ENCODE measurements at places on chromosomes 1 and 21.

GRCh38 chr1:6730880-6731279, 29.3 kb upstream of the DNAJC11 start:
- no peak for DNase-seq

DNA sequence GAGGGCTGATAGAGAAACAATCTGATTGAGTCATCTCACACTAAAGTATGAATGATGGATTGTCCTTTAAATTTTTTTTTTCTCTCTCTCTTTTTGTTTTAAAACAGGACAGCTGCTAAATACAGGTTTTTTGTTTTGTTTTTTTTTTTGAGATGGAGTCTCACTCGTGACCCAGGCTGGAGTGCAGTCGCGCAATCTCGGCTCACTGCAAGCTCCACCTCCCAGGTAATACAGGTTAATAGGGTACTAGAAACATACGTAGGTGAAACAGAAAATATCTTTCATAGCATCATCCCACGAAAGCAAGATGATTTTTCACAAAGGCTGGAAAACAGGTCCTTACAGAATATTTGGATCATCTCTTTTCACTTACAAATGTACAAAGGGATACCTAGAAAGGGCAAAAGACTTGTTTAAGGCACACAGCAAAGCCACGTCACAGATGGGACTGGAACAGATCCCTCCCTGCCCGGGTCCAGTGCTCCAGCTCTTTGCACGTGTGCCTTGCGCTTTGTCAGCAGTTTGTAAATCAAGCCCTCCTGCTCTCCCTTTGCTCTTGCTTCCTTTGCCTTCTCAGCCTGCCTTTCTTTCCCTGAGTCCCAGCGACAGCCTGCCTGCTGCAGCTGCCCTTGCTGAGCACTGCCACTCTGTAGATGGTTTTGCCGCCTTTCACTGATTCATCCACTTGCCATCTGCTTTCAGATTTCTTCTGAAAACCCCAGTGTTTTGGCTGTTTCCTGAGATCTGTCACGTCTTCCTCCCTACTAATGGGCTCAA, 171.3 kb upstream of the BEND5 start:
- DNase-seq, result no peak

GRCh38 chr1:23083714-23084480, 64.6 kb downstream of the KDM1A start:
- DNase-seq, result no peak

- DNase-seq, result no peak
Measured at GRCh38 chr1:245291351-245291750, 136.6 kb downstream of the KIF26B start.

- DNase-seq, result no peak
Measured at GRCh38 chr1:232578651-232579195, 51.2 kb downstream of the SIPA1L2 start.

DNA sequence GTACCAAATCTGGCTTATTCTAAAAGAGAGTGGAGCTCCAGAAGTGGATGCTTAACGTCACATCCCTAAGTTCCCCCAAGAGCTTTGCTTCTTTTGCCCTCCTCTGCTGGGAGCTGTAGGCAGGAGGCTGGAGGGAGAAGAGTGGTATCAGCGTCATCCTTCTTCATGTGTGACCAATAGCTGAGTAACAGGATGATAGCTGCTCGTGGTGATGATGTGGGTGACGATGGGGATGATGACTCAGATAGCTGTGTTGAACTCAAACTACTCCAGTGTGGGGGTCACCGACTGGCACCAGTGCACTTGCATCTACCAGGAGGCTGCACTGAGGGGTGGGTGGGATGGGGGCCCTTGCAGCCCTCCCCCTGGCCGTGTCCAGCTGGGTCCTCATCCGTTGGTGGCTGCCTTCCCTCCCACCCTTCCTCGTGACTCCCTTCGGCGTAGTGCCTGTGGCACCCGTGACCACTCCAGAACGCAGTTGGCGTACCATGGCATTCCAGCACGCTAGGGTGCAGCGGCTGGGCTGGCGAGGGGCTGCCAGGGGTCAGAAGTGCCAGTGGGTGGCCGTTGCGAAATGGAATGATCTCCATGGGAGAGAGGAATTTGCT, 1.1 kb downstream of the IGFN1 start:
- no peak for DNase-seq

DNA sequence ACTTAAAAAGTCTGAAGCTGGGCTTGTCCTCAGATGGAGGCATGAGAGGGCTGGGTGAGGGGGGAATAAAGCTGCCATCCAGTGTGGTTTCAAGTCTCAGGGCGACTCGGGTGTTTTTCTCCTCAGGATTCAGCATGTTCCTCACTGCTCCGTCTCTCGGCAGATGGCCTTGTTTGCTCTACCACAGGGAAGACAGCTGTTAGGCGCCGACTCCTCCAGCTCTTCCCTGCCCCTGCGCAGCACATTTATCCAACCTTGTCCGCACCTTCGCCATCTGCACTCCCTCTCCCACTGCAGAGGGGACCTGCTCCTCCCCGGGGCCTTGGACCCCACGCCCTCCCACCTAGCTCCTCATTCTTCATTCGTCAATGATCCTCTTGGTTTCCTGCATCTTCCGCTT, 16.6 kb upstream of the S100A11 start:
- no peak for DNase-seq

DNA sequence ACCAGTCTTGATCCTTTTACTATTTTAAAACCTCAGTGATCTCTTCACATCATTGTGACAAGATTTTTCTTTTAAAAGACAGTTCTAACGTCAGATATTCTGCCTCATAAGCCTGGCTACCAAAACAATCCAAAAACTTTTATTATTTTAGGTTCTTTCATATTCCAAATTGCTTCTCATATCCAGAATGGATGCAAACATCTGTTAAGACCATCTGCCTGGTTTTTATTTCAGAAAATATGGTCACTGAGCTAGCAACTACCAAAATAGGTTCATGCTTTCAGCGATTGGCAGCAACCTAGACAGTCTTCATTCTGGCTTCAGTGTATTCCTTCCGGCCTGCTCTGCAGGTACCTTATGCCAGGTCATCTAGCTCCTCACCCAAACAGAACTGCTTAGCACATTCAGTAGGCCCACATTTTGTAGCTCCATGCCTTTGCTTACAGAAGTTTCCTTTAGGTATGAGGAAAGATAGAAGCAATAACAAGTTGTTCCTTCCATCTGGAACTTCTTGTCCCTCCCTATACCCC, 59.0 kb upstream of the CACYBP start:
- no peak for DNase-seq

DNA sequence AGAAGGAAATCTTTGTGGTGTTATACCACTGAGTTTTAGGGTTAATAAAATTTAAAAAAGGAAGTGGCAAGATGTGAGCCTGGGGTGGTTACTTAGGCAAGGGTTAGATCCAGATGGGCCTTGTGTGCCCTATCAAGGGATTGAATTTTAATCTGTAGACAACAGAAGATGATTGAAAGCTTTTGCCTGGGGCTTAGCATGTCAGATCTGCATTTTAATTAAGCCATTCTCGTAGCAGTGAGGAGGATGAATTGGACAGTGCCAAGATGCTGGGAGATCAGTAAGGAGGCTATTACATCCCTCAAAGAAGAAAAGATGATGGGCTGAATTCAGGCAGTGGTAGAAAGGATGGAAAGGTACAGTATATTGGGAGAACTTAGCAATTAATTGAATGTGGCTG, 42.3 kb downstream of the HMGB4 start:
- no peak for DNase-seq

DNA sequence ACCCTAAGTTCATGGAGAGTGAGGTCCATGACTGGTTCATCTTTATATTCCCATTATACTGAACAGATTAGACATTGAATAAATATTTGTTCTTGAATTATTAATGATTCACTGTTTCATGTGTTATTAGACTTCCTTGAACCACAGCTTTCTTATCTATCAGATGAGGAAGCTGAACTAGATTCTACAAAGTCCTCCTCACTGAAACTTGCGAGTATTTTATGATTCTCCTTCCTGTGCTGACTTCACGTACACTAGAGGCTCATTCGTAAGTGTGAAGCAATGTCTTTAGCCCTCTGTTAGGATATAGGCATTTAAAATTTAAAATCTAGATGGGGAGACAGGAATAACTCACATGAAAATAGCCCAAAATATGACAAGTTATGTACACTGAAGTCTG, 95.6 kb upstream of the IRF2BP2 start:
- DNase-seq, result no peak

DNA sequence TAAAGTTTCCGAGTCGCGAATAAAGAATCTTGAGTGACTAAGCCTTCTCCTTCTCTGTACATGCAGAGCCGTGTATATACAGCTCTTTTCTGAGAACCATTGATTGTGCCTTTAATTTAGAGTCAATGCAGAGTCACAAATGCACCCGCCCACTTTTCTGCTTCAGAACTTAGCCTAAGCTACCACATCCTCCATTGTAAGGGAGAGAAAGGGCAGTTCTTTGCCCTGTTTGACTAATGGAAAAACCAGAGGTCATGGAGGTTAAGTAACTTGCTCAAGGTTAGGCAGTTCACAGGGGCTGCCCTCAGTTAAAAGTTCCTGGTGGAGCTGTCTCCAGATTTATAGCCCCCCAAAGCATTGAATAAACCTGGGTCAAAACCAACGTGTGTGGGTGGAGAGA, 139.6 kb downstream of the TOMM20 start:
- no peak for DNase-seq

DNA sequence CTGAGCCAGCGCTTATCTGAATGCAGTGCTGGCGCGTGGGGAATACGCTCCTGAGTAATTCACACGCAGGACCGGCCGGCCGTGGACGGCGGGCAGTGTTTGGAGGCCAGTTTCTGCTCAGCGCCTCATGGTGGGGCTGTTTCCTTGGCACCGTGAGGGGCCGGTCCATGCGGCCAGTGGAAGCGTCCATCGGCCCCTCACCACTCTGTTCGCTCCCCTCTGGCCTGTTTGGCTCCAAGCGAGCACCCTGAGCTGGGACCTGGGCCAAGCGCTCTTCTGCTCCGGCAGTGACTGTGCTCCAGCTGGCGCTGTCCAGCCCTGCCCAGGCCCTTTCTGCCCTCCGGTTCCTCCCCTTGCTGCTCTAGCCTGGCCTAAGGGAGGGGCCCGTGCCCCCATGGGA, 16.3 kb upstream of the PLCH2 start:
- no peak for DNase-seq

GRCh38 chr1:118535901-118536300, 350.9 kb upstream of the SPAG17 start:
- DNase-seq, result no peak

GRCh38 chr1:232178191-232178590, 451.7 kb downstream of the SIPA1L2 start:
- DNase-seq, result no peak

GRCh38 chr1:109527098-109527811, 12.4 kb upstream of the GPR61 start:
- no peak for DNase-seq

- no peak for DNase-seq
Measured at GRCh38 chr1:49397086-49397485, 620.4 kb upstream of the BEND5 start.

GRCh38 chr1:93614541-93614940, 67.1 kb downstream of the BCAR3 start:
- DNase-seq, result no peak

DNA sequence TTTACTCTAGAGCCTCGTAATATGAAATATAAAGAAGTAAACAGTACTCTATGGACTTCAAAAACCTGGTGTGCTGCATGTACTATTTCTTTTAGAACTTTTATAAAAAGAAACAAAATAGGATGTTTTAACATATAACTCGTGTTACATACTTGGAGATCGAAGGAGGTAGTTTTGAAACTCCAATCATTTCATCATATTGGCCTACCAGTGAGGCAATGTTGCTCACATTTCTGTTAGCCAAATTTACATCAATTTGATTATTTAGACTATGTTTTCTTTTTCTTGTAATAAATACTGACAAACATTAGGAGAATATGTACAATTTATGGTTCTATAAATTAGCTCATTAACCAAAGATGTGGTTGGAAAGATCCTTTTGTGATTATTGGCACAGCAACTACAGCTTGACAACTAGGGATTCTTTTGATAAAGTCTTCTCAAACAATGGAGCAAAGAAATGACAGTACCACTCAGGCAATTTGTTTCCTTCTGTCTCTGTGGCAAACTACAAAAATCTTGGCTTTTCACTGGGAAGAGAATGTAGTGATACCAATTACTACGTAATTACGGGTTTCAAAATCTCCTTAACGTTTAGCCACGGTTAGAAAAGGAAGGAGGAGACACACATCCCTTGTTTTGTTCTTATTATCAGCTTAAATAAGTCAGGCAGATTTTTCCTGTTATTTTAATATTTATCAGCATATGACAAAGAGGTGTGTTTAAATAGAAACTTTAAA, 266.6 kb upstream of the SGIP1 start:
- DNase-seq, result no peak

DNA sequence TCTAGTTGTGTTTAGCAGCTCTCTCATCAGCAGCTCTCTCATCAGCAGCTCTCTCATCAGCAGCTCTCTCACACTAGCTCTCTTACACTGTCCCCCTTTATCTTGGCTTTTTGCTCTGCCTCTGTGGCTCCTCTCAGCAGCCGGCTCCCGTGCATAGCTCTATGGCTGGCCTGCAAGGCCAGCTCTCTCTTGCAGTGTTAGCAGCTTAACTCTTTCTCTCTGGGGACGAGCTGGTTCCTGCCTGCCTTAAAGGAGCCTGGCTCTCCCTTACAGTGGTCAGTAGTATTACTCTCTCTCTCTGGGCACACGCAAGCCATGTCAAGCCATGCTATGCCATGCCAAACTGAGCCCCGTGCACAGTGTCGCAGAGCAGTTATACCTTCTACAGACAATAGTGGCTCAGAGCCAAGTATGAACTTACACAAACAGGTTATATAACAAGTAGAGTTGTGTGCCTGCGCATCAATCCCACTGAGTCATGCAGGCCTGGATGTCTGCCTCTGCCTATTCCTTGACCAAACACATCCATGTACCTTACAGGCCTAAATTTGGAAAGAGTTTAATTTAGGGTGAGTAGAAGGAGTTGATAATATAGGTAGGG, 295.9 kb downstream of the TPR start:
- DNase-seq, result no peak

- DNase-seq, result no peak
Measured at GRCh38 chr1:103901072-103901471, 151.4 kb downstream of the AMY1C start.

DNA sequence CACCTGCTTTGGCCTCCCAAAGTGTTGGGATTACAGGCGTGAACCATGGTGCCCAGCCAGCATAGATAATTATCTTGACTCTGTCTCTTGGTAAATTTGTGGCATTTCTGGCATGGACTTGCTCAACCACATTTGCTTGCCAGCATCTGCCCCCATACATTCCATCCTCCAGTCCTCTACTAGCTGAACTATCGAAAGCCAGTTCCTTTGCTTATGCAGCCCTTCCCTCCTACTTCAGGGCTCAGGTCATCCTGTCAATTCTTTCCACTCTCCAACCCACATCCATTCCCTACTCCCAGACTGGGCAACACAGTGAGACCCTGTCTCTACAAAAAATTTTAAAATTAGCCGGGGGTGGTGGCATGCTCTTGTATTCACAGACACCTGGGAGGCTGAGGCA, 13.0 kb upstream of the UQCRHL start:
- no peak for DNase-seq

DNA sequence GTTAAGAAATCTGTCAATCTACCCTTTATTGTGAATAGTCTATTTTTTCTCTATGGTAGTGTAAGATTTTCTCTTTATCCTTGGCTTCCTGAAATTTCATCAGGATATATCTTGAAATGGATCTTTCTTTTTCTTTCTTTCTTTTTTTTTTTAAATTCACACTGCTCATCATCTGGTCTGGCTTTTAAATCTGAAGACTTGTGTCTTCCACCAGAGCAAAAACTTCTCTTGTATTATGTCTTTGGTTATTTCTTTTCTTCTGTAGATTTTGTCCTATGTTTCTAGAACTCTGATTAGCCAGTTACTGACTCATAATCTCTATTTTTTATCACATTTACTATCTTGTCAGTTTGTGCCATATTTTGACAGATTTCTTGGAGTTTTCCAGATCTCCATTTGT, 133.8 kb upstream of the LMO4 start:
- DNase-seq, result no peak

All from esophagus squamous epithelium (tissue), 5 donors.